ENCODE measurements at places on chromosomes 3 and 15. TPM values are rescaled to one million over a fixed set of nuclear protein-coding genes. Genes with fewer than 3 reads are reported as not detected.
A peak's percentile ranks its signal among the peaks of the same experiment; 100 is the strongest.

GRCh38 chr3:127015282-127016042 lies 32.5 kb downstream of the PLXNA1 start:
- DNase-seq = peak; percentile 46

DNA sequence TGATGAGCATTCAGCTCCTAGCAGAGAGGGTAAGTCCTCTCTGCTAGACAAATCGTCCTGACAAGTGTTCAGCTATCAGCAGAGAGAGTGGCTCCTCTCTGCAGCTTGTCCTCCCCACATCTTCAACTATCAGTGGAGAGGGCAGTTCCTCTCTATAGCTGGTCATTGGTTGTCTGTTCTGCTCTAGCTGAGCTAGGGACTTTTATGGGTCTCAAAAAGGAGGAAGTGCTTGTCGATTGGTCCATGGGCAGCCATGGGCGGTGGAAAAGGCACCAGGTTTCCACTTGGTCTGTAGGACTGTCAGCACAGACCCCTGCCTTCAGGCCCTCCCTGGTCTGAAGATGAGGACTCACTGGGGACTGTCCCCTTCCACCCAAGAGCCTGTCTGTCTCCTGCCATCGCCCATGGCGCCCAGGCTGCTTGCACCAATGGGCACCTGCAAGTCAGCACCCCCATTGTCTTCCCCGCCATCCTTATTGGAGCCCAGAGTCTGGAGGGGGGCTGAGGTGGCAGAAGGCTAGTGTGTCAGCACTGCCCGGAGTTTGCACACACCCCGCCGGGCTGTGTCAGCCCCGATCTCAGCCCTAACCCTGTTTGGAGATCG lies 264.7 kb downstream of the ZBBX start:
- no peak for DNase-seq

The CFAP100 gene
- total RNA-seq = 4.0 TPM

The LRRN1 gene
- 30.0 TPM for total RNA-seq

GRCh38 chr3:147218965-147219364 lies 187.4 kb downstream of the ZIC4 start:
- DNase-seq = no peak

GRCh38 chr15:91692596-91692995 lies 160.9 kb upstream of the SLCO3A1 start:
- DNase-seq = no peak

The SAMD7 gene
- total RNA-seq = not detected

- DNase-seq = no peak
These were observed 277.4 kb upstream of the NR2E3 start for GRCh38 chr15:71532994-71533393.

GRCh38 chr3:177061369-177061768 lies 135.9 kb downstream of the TBL1XR1 start:
- no peak for DNase-seq

The CSTA gene
- not detected for total RNA-seq

DNA sequence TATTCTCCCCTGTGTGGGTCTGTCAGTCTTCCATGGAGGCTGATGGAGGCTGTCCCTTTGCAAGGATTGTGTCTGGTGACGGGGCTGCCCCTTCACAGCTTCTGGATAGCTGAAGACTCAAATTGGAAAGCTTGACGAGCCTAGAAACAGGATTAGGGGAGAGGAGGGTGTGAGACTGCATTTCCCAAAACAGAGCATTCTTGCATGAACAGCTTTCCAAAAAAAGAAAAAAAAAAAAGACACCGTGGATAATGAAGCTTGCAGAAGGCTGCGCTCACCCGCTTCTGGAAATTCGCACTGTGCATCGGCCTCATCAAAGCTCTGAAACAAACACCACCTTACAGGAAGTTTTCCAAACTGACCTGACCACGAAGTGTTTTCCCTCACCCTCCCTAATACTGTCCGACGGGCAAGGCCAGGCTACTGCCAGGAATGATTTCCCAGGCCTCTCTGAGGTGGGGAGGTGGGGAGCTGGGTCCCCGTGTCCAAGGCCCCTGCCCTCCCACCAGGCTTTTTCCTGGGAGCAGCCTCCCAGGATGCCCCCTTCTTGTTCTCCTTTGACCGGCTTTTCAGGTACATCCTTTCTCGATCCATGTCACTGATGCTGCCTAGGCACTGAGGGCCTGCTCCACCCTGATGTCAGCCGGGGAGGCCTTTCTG lies 24.9 kb upstream of the MUC4 start:
- DNase-seq = no peak

The KY gene
- total RNA-seq = 10.1 TPM

The IGSF11 gene
- total RNA-seq = 34.6 TPM

DNA sequence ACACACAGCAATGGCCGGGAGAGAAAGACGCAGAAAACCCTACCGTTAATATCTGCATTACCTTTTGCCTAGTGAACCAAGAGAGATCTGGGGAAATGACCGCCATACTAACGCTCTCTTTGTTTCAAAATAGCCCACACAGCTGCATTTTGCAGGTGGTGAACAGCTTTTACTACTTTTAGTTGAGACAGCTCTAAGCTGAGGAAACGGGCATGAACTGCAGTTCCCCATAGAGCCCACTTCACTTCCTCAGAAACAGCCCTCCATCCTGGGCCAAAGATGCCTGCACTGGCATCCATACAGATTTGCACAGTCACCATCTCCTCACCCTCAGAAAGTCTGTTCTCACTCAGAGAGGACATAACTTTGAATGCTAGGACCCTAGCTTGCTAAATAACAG lies 45.0 kb downstream of the ZNF860 start:
- DNase-seq = no peak

DNA sequence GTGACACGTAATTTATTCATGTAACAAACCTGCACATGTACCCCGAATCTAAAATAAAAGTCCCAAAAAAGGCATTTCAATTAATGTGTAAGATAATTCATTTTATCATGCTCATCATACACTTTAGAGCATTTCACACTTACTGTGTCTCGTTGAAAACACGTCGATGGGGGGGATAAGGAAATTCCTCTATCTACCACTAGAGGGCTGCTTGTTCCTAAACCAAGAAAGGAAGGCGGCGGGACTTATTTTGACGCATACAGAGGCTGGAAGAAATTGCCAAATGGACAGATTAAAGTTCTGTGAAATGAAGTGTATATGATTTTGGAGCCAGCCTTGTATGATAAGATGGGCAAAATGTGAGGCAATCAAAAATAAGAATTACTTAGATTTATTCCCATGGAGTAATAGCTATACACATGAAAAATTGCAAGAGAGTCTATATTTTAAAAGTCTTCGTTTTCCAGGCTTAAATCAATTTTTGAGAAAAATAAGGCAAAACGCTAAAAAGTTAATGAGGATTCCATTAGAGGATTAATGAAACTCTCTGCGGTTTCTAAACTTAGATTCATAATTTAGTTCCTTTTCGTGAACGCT lies 346.8 kb downstream of the CNTN3 start:
- no peak for DNase-seq

DNA sequence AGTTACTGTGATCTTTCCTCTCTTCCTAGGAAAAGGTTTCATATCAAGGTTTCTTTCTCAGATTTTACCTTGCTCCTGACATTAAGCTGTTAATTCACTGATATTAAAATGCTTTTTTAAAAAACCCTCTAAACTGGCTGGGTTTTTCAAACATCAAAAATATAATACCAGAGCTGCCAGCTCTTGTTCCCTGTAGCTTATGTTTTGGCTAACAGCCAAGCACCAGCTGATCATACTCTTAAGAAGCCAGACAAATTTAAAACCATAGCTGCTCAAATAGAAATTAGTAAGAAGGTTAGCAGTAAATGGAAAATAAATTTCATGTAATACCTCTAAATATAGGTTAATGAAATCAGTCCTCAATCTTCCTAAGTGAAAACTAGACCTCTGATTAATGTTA lies 657.5 kb downstream of the GRM7 start:
- no peak for DNase-seq

GRCh38 chr15:57919754-57920153 lies 145.8 kb downstream of the ALDH1A2 start:
- DNase-seq = no peak

DNA sequence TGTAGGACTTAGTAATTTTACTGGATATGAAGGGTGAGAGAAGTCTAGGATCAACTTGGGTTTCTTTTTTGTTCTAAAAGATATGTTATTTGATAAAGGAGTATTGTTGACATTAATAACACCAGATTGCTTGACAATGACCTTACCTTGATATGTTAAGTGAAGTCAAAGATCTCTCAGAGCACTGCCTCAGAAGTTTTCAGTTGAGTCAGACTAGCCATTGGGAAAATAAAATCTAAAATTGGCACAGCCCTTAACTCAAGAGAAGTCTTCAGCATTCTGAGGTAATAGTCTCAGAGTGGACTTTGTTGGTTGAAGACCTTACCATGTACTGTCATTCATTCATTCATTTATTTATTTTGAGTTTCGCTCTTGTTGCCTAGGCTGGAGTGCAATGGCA lies 22.4 kb upstream of the ZNF609 start:
- no peak for DNase-seq

GRCh38 chr3:46098319-46098761 lies 71.1 kb upstream of the XCR1 start:
- DNase-seq = no peak

Measured in dorsolateral prefrontal cortex (tissue), 122 donors.